ENCODE measurements at places on chromosomes 7 and 10.

DNA sequence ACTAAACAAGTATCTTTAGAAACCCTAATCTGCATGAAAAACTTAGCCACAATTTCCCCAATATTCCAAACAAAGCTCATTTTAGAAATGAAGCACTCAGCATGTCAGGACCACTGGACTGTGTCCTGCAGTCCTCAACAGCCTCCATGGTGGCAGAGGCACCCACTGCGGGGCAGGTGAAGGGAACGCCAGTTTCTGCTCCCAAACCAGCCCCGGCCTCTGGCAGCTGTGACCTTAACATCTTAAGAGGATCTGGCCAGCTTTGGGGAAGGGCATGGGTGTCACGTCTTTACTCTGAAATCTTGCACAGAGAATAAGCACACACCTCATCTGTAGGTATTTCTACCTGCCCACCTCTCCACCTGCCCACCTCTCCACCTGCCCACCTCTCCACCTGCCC is 262.7 kb downstream of the DNAJB6 start:
- H3K27me3 ChIP-seq = peaks cover 84% of the 10 kb centered on the region
- no peak overlapping the region for H3K27ac ChIP-seq
- DNase-seq = no peak
- H3K4me1 ChIP-seq = no peaks in the 10 kb centered on the region

DNA sequence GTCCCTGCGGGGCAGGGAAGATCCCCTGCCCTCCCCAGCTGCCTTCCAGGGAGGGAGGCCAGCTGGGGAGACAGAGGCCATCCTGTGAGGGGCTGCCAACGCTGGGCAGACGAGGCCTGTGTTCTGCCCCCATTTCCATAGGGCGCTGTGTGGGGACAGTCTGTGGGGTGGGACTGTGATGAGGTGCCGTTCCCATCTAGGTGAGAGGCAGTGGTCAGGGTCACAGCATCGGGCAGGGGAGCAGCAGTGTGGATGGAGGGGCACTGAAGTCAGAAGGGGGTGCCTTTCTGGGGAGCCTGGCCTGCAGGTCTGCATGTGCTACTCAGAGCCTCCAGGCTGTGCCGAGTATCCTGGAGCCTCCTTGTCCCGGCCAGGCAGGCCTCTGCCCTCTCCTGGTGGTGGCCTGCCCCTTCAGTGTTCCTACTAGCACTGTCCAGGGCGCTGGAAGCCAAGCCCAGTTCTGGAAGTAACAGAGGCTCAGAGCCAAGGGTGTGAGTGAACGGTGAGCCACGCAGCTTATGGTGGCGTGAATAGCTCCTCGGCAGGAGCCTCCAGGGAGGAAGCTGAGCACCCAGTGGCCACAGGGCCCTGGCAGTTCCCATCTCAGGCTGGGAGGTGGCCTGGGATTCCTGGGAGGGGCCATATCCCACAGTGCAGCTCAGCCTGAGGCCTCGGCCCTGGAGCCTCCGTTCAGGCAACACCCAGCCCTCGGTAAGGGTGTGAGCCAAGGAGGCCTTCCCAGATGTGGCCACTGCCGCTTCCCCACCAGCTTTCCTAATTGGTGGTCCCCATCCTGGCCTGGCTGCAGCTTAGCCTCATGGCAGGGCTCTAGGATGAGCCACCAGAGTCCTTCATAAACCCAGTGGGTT is 23.3 kb upstream of the CSGALNACT2 start:
- H3K36me3 ChIP-seq = no peaks in the 10 kb centered on the region
- DNase-seq = no peak
- H3K27ac ChIP-seq = no peak overlapping the region
- H3K27me3 ChIP-seq = no peaks in the 10 kb centered on the region
- H3K4me1 ChIP-seq = peaks cover 12% of the 10 kb centered on the region
- no peak overlapping the region for H3K4me3 ChIP-seq

- H3K36me3 ChIP-seq = no peaks in the 10 kb centered on the region
- H3K27me3 ChIP-seq = peaks cover 31% of the 10 kb centered on the region
- no peak for DNase-seq
- no peaks in the 10 kb centered on the region for H3K4me1 ChIP-seq
- H3K27ac ChIP-seq = no peak overlapping the region
- H3K4me3 ChIP-seq = no peak overlapping the region
Observed at GRCh38 chr7:157276091-157276561, 60.7 kb upstream of the DNAJB6 start.

- no peaks in the 10 kb centered on the region for H3K27me3 ChIP-seq
- DNase-seq = no peak
- H3K4me1 ChIP-seq = no peaks in the 10 kb centered on the region
- no peak overlapping the region for H3K4me3 ChIP-seq
- no peaks in the 10 kb centered on the region for H3K36me3 ChIP-seq
Observed at GRCh38 chr10:99920901-99921300, 88.8 kb downstream of the DNMBP start.

DNA sequence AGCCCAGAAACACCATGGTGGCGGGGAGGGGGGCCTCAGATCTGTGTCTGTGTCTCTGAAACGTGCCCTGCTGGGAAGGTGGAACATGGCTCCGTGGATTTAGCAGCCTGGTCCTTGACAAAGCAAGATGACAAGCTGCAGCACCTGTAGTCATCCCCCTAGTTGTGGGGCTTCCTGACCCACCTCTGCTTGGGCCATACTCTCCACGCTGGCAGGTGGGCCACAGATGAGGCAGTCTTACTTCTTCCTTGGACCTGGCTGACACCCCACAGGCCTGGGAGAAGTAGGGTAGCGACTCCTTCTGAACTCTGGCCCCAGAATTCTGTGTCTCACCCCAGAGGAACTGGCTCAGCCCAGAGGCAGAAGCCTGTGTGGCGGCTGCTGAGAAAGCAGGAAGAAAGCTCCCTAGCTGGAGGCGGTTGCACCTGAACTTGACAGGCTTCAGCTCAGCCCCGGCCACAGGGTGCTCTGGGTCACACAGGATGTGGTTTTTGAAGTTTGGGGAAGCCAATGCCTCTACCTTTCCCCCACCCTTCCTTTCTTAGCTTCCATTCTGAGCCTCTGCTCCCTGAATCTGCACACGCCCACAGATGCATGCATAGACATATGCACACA is 113.9 kb downstream of the ABLIM1 start:
- H3K27me3 ChIP-seq = 0 out of 2 replicates have a peak, but pooled peaks cover 12% of the 10 kb centered on the region
- H3K27ac ChIP-seq = peak overlapping the region; percentile 24
- peaks cover 18% of the 10 kb centered on the region for H3K4me1 ChIP-seq
- peak; percentile 83 for DNase-seq

DNA sequence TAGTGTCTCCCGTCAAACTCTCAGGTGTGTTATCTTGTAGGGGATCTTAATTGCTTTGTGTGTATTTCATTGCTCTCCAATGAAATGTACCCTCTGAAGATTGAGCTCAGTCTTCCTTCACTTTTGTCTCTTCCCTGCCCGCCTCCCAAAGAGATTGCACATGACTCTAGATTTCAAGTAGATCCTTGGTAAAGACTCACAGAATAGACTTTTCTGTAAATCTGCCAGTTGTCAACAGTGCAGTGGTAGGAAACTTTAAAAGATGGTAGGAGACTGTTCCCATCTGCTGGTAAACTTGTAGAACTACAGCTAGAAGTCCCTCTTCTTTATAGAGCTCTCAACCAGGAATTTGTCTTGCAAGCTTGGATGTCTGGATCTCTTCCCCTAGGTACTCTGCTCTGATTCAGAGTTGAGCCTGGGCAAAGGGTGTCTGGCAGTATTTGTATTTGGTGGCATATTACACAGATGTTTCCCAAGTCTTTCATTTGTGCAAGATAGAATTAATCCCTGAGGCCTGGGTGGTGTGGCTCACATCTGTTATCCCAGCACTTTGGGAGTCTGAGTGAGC is 9.6 kb downstream of the CCL26 start:
- H3K4me1 ChIP-seq = no peaks in the 10 kb centered on the region
- H3K36me3 ChIP-seq = no peaks in the 10 kb centered on the region
- H3K4me3 ChIP-seq = no peak overlapping the region
- no peak overlapping the region for H3K27ac ChIP-seq

DNA sequence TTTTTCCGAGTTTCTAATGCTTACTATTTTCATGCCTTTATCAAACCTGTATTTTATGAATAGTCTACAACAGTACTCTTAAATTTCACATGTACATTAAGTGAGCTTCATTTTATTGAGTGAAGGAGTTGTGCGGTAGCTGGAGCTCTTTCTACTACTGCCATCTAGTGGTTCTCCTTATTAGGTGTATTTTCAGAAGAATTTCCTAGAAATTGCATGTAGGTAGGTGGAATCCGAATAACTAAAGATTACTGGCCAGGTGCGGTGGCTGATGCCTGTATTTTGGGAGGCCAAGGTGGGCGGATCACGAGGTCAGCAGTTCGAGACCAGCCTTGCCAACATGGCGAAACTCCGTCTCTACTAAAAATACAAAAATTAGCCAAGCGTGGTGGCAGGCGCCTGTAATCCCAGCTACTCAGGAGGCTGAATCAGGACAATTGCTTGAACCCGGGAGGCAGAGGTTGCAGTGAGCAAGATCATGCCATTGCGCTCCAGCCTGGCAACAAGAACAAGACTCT is 38.3 kb downstream of the LRRC72 start:
- H3K4me3 ChIP-seq = no peak overlapping the region
- DNase-seq = peak; percentile 61
- no peaks in the 10 kb centered on the region for H3K4me1 ChIP-seq
- no peaks in the 10 kb centered on the region for H3K36me3 ChIP-seq

- no peak overlapping the region for H3K27ac ChIP-seq
- no peaks in the 10 kb centered on the region for H3K4me1 ChIP-seq
- no peak overlapping the region for H3K4me3 ChIP-seq
- no peaks in the 10 kb centered on the region for H3K27me3 ChIP-seq
- DNase-seq = no peak
- H3K36me3 ChIP-seq = no peaks in the 10 kb centered on the region
Observed at GRCh38 chr10:91034494-91035159, 113.7 kb upstream of the ANKRD1 start.

GRCh38 chr10:127347202-127347959 is 151.0 kb upstream of the INSYN2A start:
- H3K4me1 ChIP-seq = no peaks in the 10 kb centered on the region
- H3K27me3 ChIP-seq = no peaks in the 10 kb centered on the region
- DNase-seq = no peak
- no peak overlapping the region for H3K4me3 ChIP-seq

GRCh38 chr7:155683714-155684113 is 39.3 kb downstream of the RBM33 start:
- H3K4me1 ChIP-seq = no peaks in the 10 kb centered on the region
- no peak overlapping the region for H3K27ac ChIP-seq
- no peak overlapping the region for H3K4me3 ChIP-seq
- no peaks in the 10 kb centered on the region for H3K27me3 ChIP-seq
- H3K36me3 ChIP-seq = peaks cover 33% of the 10 kb centered on the region

- no peak overlapping the region for H3K27ac ChIP-seq
- H3K36me3 ChIP-seq = no peaks in the 10 kb centered on the region
- no peak overlapping the region for H3K4me3 ChIP-seq
- H3K4me1 ChIP-seq = no peaks in the 10 kb centered on the region
Observed at GRCh38 chr7:73397521-73398281, 35.9 kb upstream of the FZD9 start.

DNA sequence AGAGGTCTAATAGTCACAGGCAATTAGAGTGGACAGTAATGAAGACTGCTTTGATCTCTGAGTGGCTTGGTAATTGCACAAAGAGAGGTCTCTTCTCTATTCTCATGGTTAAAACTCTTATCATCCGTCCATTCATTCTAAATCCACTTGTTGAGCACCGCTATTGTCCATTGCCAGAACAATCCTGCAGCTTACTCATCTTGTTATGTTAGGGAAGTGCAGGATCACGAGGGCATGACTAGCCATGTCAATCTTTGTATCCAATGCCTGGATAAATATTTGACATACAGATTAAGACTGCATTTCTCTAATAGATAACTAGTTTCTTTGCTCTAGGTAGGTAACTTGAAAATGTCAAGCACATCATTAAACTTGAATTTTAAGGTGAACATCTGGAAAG is 14.9 kb downstream of the SFTPD start:
- no peak overlapping the region for H3K4me3 ChIP-seq
- no peaks in the 10 kb centered on the region for H3K27me3 ChIP-seq
- no peak overlapping the region for H3K27ac ChIP-seq
- DNase-seq = no peak
- H3K36me3 ChIP-seq = no peaks in the 10 kb centered on the region

DNA sequence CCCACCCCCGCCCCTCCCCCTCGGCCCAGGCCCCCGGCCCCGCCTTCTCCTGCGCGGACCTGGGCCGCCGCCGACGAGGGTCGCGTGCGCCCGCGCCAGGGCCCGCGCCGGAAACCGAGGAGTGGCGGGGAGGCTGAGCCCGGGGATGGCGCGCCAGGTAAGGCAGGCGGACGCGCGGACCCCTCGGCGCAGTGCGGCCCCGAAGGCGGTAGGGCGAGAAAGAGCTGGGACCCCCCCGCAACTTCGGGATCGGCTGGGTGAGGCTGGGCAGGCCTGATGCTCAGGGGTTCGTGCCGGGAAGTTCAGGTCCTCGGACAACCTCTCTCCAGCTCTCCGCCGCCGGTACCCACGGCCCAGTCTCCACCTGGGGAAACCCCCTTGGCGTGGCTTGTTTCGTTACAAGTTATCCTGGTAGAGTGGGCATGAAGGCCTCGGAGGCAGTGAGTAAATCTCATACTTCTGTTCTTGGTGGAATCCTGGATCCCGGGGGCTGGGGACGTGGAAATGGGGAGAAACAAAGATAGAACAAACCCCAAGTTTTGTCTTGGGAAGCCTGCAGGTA is 58.4 kb downstream of the ZNF467 start:
- DNase-seq = peak; percentile 53
- 0 out of 2 replicates have a peak, but pooled peaks cover 3% of the 10 kb centered on the region for H3K4me1 ChIP-seq
- H3K36me3 ChIP-seq = no peaks in the 10 kb centered on the region
- H3K4me3 ChIP-seq = peak overlapping the region; percentile 78
- H3K27me3 ChIP-seq = peaks cover 11% of the 10 kb centered on the region
- H3K27ac ChIP-seq = no peak overlapping the region

DNA sequence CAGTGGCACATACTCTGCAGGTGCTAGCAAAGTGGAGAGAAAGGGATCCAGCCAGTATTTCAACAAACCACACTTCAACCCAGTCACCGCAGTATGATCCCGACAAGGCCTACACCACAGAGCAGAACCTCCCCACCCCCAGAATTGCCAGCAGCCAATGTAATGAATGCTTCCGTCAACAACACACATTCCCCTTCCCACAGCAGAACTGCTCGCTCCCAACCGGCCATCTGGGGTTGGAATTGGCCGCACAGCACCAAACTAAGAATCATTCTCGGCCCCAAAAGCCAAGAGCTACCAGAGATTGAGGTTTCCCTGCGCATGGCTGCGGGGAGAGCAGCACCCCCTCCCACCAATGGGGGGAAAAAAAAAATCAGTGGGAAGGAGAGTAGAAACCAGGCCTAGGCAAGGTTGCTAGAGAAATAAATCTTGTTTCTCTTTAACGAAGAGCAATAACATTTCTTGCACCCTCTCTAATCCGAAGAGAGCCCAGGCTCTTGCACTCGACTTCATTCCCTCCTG is 1.1 kb downstream of the WASL start:
- H3K4me1 ChIP-seq = peaks cover 28% of the 10 kb centered on the region
- H3K36me3 ChIP-seq = no peaks in the 10 kb centered on the region
- H3K4me3 ChIP-seq = peak overlapping the region; percentile 92
- peak; percentile 66 for DNase-seq
